ENCODE measurements at places on chromosomes 5 and 9.

- DNase-seq: no peak
Measured at GRCh38 chr9:14085810-14086209, 228.1 kb downstream of the NFIB start.

DNA sequence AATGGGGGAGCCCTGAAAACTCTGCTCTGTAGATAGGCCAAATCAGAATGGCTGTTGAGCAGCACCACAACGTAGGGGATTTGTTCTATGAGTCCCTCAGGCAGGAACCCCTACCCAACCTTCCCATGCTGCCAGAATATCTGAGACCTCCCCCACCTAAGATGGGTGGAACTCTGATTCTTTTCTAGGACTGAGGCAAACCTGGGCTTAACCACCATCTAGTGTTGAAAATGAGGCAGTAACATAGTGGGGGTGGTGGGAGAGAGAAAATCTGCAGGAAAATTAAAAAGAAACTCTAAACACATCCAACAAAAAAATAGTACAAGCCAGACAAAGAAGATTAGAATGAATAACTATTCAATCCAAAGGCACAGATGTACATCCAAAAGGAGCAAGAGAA is 228.4 kb downstream of the ATPSCKMT start:
- DNase-seq: no peak

DNA sequence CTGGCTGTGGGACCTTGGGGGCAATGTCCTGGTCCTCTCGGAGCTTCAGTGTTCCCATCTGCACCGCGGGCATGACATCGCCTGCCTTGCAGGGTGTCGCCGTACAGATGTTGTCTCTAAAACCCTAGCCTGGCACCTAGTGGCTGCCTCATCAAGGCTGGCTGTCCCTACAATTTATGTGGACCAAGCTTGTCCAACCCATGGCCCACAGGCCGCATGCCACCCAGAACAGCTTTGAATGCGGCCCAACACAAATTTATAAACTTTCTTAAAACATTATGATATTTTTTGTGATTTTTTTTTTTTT is 18.3 kb upstream of the ASS1 start:
- DNase-seq: no peak

GRCh38 chr5:8347984-8348383 is 479.0 kb downstream of the MTRR start:
- no peak for DNase-seq

DNA sequence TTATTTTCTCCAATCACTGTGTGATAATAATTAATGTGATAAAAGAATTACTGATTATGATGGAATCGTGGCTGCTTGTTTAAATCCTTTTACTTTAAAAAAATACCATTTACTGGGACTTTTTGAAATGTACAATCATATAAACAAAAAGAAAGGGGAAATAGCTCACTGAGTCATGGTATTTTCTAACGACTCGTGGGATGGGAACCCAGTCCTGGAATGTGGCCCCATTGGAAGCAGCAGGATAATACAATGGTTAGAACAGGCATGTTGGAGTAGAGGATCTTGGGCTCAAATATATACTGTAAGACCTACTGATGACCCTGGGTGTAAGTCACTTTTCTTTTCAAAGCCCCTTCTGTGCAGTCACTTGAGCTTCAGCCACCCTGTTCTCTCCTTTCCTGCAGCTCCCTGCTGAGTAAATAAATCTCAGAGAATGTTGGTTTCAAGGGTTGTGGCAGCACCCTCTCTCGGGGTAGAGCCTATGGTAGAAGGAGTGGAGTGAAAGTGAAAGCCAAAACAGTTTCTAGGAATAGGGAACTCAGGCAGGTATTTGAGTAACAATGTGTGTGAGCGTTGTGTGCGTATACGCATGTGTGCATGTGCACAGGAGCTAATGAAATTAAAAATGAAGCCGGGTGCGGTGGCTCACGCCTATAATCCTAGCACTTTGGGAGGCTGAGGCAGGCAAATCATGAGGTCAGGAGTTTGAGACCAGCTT is 40.8 kb upstream of the LARP1 start:
- DNase-seq: no peak

DNA sequence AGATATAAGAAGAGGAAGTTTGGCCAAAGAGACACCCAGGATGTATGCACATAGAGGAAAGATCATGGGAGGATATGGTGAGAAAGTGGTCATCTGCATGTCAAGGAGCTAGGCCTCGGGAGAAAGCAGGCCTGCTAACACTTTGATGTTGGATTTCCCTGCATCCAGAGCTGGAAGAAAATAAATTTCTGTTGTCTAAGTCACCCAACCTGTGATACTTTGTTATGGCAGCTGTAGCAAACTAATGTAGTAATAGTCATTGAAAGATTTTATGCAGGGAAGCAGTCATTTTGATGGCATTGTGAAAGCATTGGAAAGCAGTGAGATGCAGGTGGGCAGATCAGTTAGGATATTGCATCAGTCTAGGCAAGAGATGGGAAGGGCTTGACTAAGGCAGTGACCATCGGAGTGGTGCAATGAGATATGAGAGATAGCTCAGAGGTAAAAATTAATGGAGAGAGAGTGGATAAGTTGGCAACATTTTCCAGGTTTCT is 24.5 kb upstream of the FOCAD start:
- no peak for DNase-seq

DNA sequence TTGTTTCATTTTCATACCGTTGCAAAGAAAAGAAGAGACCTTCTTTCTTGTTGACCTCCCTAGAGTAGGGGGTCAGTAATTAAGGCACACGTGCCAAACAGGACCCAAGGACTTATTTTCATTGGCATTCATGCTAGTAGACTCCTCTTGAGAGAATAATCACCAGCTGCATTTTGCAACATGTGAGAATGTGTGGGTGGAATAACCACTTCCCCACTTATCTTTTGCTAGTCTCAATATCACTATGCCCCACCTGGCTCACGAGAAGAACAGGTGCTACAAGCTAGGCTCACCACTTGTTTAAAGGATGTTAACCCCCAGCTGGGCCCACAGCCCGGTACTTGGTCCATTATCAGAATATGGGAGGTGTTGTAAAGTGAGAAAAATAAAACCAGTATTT is 460.7 kb upstream of the MEF2C start:
- DNase-seq: no peak

GRCh38 chr5:128241051-128241695 is 157.6 kb downstream of the SLC12A2 start:
- no peak for DNase-seq

GRCh38 chr9:453832-454231 is 239.2 kb downstream of the DOCK8 start:
- DNase-seq: no peak

GRCh38 chr9:114000671-114001409 is 77.3 kb downstream of the AMBP start:
- DNase-seq: no peak
